ENCODE measurements at places on chromosomes 2 and 18. TPM values are rescaled to one million over a fixed set of nuclear protein-coding genes. Genes with fewer than 3 reads are reported as not detected.

The ABCB11 gene
- not detected for total RNA-seq

The GORASP2 gene
- total RNA-seq = 73.2 TPM

The TTC32 gene
- total RNA-seq = 58.0 TPM

The MC2R gene
- total RNA-seq = not detected

The ABCA12 gene
- not detected for total RNA-seq

The SH3BP4 gene
- 2.6 TPM for total RNA-seq

The SLC4A5 gene
- 2.0 TPM for total RNA-seq

The EML6 gene
- 2.5 TPM for total RNA-seq

The MEP1B gene
- not detected for total RNA-seq

The NEU4 gene
- not detected for total RNA-seq

The DSC1 gene
- total RNA-seq = 3.1 TPM

The FOXI3 gene
- not detected for total RNA-seq

The CXCR1 gene
- 0.51 TPM for total RNA-seq

The NLRC4 gene
- total RNA-seq = 0.27 TPM

The ST6GAL2 gene
- total RNA-seq = not detected

The SLC14A1 gene
- 3.3 TPM for total RNA-seq

The FRZB gene
- not detected for total RNA-seq

The PDCD1 gene
- total RNA-seq = 0.56 TPM
